NCI-H1417 treated with DMSO at 0.1 percent for 48 hours (cell line): ENCODE measurements at places on chromosomes 3 and 15.

DNA sequence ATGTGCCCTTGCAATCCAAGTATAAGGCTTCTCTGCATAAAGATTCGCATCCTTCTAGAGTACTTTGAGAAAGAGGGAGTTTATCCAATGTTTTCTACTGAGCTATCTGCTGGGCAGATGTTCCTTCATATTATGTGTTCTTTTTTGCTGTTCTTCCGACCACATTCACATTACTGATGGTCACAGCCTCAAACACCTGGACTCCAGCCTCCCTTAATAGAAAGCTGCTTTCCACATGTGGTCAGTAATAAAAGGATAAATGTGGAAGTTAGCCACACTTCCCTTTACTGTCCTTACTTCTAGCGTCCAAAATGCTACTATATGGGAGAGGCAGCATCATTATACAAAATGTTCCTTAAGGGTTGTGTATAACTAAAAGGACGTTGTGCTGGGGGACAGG lies 116.9 kb downstream of the CD47 start:
- no peak for DNase-seq

- no peak for DNase-seq
Observed at GRCh38 chr3:129519449-129519848, 9.0 kb upstream of the RHO start.

- DNase-seq, result no peak
Observed at GRCh38 chr3:107068980-107069379, 308.3 kb upstream of the CCDC54 start.

DNA sequence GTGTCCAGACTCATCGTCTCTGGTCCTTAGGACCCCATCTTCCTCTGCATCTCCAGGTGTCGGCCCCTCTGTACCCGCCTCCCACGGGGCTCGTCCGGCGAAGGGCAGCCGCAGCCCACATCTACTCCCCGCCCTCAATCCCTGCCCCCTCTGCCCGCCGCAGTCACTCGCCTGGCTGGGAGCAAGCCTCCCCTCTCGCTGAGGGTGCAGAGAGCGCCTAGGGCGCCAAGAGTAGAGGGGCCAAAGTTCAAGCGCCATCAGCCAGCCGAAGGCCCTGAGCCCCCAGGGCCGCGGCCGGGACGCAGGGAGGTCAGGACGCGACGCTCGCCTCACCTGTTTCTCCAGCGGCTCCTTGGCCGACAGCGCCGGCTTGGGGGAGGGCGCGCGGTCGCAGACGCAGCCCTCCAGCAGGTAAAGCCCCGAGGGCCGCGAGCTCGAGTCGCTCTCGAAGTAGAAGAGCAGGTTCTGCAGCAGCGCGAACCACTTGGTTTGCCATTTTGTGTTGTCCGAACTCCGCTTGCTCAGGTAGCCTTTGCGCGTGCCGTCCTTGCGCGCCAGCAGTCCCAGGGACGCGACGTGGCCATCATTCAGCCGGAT lies 592 bp downstream of the RASGRF1 start:
- DNase-seq, result no peak

DNA sequence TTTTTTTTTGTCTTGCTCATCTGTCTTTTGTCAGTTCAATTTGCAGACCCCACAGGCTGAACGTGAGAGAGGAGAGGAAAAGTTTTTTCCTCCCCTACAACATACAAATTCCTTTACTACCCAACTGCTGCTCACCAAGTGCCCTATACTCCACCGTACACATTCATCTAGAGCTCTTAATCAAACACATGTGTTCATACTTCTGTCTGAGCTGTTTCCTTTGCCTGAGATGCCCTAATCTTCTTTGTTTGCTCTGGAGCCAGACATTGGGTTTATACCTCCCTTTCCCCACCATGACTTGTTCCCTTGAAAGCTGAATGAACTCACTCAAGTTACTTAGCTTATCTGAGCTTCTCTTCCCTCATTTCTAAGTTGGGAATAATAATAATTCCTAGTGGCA lies 122.7 kb upstream of the RASGRP1 start:
- no peak for DNase-seq

DNA sequence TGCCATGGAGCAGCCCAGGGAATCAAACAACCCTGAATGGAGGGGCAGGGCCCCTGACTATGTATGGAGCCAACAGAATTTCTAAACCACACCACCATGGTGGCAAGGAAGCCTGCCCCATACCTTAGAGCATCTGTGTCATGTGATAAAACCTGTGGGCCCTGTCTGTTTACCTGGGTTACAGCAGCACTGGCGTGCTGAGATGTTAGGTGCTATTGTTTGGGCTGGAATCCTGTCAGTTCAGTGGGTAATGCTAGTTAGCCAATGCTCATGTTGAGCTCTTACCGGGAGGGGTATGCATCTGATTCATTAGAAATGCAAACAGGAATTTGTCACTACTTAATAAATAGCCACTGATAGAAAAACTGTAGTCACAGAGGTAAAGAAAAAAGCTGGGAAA lies 63.5 kb upstream of the ETV5 start:
- DNase-seq, result no peak

GRCh38 chr3:44958386-44958785 lies 17.6 kb downstream of the ZDHHC3 start:
- DNase-seq, result no peak

DNA sequence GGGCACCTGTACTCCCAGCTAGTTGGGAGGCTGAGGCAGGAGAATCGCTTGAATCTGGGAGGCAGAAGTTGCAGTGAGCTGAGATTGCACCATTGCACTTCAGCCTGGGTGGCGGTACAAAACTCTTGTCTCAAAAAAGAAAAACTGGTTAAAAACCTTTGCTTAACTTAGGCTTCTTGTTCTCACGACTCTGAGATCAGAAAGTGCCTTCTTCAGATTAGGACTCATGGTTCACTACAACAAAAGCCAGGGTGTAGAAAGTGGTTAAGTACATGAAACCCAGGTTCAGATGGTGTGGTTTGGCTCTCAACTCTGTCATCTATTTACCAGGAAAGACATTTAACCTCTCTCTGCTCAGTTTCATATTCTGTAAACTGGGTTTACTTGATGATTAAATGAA lies 168.4 kb downstream of the TUSC7 start:
- no peak for DNase-seq

- DNase-seq, result no peak
Observed at GRCh38 chr3:15819043-15819442, 21.3 kb upstream of the ANKRD28 start.

- no peak for DNase-seq
Observed at GRCh38 chr15:52236013-52236412, 44.8 kb upstream of the GNB5 start.

- no peak for DNase-seq
Observed at GRCh38 chr3:42801784-42802183, 2.5 kb downstream of the HIGD1A start.

- DNase-seq, result no peak
Observed at GRCh38 chr3:55518451-55518850, 31.3 kb upstream of the WNT5A start.

GRCh38 chr3:97938444-97938843 lies 33.8 kb downstream of the RIOX2 start:
- DNase-seq, result no peak

DNA sequence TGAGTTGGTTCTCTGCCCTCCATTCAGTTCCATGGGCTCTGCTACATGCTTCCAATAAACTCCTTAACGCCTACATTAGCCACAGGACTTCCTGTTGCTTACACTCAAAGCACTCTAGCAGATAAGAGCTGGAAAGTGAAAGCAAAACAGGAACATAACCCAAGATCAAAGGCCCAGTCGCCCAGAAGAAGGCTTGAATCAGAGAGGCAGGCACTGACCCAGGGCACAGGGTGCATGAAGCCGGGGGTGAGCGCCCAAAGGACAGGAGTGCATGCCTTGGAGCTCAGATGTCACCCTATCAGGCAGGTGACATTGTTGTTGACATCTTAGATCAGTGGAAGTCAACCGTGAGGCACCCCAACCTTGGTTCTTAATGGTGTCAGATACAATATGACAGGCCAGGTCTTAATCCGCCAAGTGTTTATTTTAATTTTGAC lies 235.1 kb downstream of the UACA start:
- no peak for DNase-seq

DNA sequence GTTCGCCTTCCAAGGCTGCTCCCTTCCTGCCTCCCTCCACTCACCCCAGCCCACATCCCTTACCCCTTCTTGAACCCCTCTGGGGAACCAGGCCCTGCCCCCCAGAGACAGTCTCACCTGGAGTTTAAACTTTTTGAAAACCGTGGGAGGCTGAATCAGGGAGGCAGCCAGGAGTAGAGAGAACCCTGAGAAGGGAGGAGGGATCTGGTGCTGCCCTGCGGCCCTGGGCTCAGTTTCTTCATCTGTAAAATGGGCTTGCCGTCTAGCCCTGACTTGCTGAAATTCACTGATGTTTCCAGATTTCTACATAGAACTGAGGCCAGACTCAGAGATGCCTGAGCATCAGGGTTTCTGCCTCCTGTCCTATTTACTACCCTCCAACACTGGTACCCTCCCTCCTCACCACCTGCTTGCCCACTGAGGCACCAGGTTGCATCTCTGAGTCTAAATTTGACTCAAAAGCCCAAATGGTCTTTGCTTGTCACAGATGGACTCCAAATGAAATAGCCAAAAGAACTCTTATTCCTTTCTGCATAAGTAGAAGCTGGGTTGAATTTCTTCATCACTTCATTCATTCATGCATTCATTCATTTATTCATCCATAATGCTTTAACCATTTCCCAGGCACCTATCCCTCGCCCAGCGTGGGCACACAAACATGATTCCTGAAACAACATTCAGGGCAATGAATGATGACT lies 11.9 kb upstream of the STRA6 start:
- no peak for DNase-seq

DNA sequence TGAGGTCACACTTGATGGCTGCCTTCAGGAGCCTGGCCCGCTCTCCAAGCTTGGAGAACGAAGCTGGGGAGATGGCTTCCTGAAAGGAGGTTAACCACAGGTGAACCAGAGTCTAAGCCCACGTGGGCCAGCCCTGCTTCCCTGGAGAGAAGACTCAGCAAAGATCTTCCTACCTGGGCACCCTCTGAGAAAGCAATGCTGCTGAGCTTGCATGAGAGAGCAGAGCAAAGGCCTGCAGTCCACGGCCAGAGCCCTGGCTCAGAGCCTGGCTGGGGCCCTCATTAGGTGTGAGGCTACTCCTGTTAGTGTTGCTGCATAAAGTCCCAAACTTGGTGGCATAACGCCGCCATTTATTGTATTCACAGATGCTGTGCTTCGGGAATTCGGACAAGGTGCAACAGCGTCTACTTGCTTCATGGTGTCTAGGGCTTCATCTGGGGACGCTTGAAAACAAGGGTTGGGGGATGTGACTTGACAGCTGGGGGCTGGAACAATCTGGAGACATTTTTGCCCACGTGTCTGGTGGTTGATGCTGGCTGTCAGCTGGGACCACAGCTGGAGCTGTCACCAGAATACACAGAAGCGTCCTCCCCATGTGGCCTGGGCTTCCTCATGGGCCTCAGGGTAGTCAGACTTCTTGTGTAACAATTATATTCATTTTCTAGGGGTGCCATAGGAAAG lies 87.9 kb upstream of the MEF2A start:
- no peak for DNase-seq

- no peak for DNase-seq
Observed at GRCh38 chr3:57164217-57164656, 916 bp downstream of the IL17RD start.

- DNase-seq, result no peak
Observed at GRCh38 chr3:144341471-144341870, 369.8 kb downstream of the DIPK2A start.

DNA sequence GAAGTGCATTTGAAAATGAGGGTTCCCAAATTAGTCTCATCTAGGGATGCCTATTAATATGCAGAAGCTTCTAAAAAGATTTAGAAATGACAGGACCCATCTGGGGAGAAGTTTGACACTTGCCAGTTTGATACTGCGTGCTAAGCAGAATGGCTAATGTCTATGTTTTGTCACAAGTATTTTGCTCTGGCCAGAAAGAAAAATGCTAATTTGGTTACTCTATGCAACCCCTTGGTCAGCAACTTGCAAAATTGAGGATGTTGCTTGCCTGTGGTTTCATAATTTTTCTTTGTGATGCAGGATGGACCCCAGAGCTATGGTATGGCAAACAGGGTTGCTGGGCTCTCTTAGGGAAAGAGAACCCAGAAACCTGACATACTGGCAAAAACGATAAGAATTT lies 148.2 kb downstream of the FMN1 start:
- DNase-seq, result no peak

- DNase-seq, result no peak
Observed at GRCh38 chr3:143820466-143821221, 27.6 kb downstream of the SLC9A9 start.

DNA sequence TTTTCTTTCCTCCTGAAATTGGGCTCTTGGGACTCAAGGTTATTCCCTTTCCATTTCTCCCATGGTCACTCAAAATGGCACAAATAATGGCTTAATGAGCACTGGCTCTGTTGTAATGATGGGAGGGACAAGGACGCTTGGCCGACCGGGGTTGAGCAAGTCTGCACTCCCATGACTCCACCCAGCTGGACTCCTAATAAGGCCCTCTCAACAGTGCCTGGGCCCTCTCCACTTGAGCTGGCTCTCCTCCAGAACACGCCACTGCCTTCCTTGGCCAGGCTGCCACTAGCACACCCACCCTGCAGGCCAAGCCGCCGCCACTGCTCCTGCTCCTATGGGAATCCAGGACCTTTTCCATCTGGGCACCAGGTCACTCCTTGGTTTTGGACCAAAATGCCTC lies 42.3 kb downstream of the ADCY5 start:
- no peak for DNase-seq

DNA sequence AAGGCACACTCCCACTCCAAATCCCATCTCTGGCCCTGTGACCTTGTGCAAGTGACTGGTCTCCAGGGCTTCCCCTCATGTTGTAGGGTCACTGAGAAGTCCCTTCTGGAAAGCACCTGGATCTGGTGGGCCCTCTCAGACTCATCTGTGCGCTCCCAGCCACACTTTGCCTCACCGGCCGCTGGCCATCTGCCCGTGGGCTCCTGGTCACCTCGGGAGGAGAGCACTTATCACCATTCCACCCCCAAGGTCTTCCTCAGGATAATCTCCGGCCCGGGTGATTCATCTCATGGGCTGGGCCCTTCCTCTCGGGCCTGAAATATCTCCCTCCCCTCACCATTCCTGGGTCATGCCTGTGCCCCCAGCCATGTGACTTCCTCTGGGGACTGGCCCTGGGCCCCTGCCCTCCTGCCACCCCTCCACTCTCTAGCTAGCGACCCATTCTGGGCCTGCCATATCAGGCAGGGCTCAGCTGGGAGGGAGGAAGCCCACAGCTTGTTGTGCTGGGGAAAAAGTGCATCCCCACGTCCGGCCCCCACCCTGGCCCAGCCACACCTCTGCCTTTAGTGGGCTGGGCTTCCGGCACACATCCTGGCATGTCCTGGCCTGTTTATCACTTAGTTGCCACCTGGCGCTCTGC lies 10.6 kb upstream of the WNT7A start:
- DNase-seq, result no peak

- no peak for DNase-seq
Observed at GRCh38 chr3:29635888-29636287, 355.0 kb downstream of the RBMS3 start.

- no peak for DNase-seq
Observed at GRCh38 chr3:57983734-57984518, 24.3 kb upstream of the FLNB start.

- DNase-seq, result no peak
Observed at GRCh38 chr3:134328147-134328591, 46.1 kb downstream of the AMOTL2 start.

GRCh38 chr3:183781246-183781645 lies 44.1 kb downstream of the MAP6D1 start:
- no peak for DNase-seq
